NB4 (cell line): ENCODE measurements at places on chromosomes 11 and 22.
A peak's percentile ranks its signal among the peaks of the same experiment; 100 is the strongest.

DNA sequence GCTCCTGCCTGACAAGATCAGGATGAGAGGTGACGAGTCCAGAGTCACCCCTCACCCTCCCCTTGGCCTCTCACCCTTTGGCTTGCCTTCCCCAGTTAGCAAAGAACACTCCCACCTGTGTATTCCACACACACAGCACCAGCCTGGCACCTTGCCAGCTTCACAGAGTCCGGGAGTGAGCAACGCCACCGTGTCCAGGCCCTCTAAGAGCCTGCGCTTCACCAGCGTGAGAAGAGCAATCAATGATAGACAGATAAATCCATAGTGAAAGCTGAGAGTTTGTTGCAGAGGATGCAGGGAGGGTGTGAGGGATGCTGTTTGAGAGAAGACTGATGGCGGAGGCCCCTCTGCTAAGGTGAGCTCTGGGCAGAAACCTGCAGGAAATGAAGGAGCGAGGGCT lies 404.5 kb downstream of the LARGE1 start:
- DNase-seq = no peak

GRCh38 chr11:133661846-133662245 lies 129.5 kb upstream of the OPCML start:
- DNase-seq = no peak

GRCh38 chr11:120318906-120319305 lies 6.2 kb upstream of the TLCD5 start:
- no peak for DNase-seq

GRCh38 chr11:12245091-12245490 lies 132.3 kb upstream of the PARVA start:
- DNase-seq = no peak

DNA sequence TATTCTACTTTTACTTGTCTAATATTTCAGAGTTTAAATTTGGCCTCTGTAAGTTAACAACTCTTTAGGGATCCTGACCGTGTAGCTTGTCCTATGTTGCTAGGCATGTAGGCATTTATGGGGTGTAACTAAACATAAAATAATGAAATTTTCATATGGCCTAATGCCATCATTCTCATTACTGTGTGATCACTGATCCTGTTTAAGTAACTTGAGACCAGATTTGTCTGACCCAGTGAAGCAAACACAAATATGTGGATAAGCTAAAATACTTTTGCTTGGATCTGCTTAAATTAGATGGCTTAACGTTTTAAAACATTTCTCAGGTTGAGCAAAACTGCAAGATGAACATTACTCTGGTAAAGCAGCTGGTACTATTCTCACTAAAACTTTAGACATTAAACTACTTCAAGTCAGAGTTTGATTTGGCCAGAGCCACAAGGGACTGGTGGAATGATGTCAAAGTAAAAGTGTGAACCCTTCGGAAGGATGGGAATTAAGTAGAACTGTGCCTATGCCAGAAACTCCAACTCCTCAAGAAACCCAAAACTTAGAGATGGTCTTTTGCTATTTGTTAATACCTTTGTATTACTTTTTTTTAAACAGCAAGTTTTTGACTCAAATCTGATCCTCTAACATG lies 12.5 kb downstream of the QSER1 start:
- no peak for DNase-seq

- DNase-seq = no peak
These were observed 12.8 kb downstream of the GGT5 start for GRCh38 chr22:24232124-24232523.

GRCh38 chr11:93017821-93018690 lies 48.6 kb downstream of the MTNR1B start:
- DNase-seq = no peak

GRCh38 chr11:35483131-35483820 lies 42.1 kb downstream of the PAMR1 start:
- no peak for DNase-seq

DNA sequence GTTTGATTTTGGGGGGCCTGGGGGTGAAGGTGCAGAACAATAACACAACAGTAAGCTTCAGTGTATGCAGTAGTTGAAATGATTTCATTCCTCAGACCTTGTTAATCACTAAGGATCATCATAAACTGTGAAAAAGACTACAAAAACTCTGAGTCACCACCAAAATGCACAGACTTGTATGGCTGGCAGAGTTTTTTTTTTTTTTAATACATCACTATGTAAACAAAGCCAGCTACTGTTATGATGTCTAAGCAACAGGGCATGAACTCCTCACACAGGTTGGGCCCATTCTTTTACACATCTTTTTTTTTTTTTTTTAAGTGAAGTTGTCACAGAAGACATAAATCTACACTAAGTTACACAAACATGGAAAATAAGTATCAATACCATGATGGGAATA lies 311.9 kb downstream of the GUCY1A2 start:
- DNase-seq = no peak

DNA sequence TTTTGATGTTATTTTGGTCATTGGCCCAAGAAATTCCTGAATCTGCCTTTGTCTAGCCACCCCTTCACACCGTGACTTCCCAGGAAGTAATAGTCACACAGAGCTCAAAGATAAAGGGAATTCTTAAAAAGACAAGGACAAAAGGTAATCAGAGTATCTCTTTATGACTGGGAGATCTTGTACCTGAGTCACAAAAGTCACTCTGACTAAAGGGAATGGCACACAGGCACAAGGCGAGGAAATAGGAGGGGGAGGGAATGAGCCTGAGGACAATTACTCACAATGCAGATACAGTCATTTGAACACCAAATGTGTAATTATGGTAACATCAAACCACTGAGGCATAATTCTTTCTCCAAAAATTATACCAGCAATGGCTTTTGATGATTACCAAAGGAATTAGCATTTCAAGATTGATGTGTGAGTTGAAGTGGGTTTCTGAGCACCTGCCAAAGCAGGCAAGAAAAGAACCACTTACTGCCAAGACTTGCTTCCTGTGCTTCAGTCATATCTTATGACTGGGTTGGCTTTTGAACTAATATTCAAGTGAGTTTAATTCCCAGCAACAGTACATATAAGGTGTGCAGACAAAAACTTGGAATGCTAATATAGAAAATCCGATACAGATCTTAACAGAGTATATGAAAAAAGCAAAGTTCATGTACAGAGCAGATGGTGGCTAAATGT lies 856.4 kb downstream of the LRRC4C start:
- DNase-seq = no peak

DNA sequence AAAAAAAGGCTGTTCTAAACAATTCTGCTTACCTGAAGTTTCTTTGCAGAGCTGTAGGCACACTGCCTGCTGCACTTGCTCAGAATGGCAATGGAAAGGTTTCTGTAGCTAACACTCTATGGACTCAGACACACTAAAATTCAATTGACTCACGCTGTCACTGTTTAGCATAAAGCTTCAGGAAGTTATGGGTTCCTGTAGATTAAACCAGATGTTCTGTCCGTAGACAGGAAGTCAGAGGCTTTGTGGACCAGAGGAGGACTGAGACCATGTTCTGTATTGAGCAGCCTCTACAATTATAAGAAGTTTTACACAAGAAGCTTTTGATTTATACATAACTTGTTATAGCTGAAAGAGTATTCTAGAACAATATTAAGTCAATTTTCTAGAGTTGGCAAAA lies 70.4 kb downstream of the GLYATL1 start:
- peak; percentile 4 for DNase-seq

DNA sequence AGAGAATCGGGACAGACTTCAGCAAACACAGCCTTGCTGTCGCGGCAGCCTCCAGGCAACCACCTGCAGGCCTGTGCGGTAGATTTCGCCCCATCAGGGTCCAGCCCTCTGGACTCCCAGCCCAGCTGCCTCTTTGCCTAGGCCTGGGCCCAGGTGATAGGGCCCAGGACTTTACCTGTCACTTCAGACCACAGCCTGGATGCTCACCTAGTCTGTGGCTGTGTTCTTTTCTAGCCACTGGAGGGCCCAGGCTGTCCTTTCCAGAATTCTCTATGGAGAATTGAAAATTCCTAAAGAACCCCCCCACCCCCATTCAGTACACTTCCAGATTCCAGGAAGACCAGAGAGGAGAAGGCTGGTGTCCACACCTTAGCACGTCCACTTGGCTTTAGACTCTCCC lies 30.6 kb upstream of the RAB1B start:
- no peak for DNase-seq

- DNase-seq = no peak
These were observed 7.6 kb downstream of the IL17REL start for GRCh38 chr22:50004918-50005317.

DNA sequence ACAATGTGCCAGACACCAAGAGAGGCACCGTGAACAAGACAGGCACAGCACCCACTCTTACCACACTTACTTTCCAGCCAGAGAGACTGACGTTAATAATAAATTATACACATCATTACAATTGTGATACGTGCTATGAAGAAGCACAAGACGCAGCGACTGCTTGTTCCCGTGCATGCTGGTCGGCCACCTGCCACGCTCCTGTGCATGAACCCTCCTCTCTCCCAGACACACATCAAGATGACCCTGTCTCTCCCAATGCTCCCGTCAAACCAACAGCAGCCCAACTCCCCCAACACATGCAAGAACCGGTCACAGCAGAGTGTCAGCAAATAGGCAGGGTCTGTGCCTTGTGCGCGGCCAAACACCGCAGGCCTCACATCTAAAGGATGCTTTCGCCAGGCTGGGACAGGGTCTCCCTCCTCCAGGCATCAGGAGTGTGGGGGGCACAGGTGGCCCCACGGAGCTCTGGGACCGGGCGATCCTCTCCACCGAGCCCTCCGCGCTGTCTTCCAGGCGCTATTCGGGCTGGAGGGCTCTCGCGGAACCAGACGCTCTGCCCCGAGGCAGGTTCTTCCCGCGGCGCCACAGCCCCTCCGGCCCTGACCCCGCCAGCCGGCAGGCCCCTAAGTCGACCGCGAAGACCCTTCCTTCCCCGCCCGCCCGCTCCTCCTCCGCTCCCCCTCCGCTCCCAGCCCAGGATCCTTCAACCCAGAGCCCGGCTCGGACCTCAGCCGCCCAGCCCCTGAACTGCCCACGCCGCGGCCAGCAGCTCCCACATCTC lies 533 bp downstream of the SERGEF start:
- DNase-seq = peak; percentile 55

DNA sequence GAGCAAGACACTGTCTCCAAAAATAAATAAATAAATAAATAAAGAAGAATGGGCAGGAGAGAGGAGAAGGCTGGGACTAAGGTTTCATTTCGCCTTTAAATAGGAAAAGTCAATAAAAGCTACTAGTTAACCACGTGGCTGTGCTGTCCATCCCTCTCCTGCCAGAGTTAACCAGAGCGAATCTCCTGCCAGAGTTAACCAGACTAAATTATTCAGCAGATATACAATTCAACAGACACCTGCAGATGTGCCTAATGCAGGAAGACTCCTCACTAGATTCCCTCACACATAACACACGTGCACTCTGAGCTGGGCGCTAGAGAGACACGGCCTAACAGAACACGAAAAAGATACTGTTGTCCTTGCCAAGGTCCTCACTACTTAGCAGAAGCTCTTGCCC lies 156.1 kb downstream of the IGLL1 start:
- no peak for DNase-seq

DNA sequence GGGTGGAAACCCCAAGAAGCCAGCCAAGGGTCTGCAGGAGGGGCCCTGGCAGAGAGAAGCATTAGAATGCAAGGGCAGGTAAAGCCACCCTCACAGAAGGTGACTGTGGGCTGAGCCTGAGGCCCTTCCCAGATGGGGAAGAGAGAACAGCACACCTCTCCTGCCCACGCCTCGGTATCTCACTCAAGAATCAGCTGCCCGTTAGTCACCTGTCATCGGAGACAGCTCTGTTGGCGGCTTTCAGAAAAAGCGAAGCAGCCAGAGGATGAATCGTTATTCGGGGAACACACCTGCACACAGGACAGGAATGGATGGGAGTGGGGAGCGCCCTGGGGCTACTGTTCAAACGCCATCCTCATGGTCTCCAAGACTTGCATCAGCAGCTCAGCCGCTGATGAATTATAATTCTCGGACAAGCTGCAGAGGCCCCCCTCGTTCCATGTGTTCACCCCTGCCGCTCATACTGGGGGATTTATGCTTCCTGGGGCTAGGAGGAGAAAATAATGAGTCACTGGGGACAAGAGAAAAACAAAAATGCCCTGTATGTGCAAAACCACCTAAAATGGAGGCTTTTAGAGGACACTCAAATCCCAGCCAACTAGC lies 21.6 kb upstream of the TMA7B start:
- no peak for DNase-seq
